ENCODE measurements at places on chromosomes 16 and 17.

DNA sequence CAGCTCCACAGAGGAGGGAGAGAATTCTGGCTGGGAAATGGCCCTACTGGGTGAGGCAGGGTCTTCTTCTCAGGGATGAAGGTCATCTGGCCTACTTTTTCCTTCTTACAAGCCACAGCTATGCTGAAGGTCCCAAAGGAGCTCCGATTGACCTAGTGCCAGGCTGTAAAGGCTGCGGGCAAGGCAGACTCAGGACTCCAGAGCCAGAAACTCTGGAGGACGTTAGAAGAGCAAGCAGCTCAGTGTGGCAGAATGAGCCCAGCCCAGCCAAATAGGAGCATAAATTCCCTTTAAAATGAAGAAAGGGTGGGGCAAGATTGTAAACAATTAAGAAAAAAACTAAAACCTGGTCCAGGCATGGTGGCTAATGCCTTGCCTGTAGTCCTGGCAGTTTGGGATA, 20.1 kb upstream of the CNOT1 start:
- no peak for DNase-seq

- no peak for DNase-seq
Observed at GRCh38 chr17:60311936-60312335, 80.0 kb downstream of the USP32 start.

- no peak for DNase-seq
Observed at GRCh38 chr17:6761779-6762178, 5.9 kb downstream of the XAF1 start.

- DNase-seq, result no peak
Observed at GRCh38 chr17:444879-445454, 92.4 kb upstream of the RPH3AL start.

DNA sequence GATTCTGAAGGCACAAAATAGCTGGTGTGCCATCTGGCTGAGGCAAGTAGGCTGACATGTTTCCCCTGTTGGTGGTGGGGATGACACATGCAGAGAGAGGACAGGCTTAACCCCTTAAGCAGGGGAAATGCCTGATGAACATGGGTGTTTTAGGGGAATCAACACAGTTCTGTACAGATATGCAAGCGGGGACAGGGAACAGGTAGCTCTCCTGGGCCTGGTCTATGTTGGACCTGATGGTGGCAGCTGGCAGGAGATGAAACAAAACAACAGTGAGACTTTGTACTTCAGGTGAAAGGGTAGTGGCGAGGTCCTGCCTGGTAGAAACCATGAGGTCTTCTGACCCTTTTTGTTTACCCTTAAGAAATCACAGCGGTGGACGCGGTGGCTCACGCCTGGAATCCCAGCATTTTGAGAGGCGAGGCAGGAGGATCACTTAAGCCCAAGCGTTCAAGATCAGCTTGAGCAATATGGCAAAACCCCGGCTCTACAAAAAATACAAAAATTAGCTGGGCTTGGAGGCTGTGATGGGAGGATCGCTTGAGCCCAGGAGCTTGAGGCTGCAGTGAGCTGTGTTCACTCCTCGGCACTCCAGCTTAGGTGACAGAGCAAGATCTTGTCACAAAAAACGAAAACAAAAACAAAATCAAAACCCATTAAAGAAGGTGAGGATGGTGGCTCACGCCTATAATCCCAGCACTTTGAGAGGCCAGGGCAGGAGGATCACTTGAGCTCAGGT, 10.5 kb downstream of the OR1F1 start:
- no peak for DNase-seq

DNA sequence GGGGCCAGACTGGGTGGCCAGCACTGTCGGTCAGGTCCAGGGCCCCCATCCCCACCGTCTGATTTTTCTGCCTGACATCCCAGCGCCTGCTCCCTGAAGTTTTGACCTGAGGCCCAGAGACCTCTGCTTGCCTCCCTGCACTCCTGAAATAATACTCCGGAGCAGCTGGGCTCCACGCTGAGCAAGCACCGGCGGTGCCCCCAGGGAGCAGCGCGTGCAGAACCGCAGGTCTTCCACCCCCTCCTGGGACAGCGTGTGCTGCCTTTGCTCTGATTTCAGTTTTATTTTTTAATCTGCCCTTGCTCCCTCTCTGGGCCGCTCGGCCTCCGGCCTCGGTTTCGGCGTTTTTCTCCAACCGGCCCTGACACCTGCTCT, 132.4 kb upstream of the GSE1 start:
- no peak for DNase-seq

GRCh38 chr17:45366049-45366448, 49.2 kb upstream of the MAP3K14 start:
- no peak for DNase-seq

- DNase-seq, result no peak
Observed at GRCh38 chr17:19329839-19330238, 32.7 kb downstream of the B9D1 start.

- DNase-seq, result no peak
Observed at GRCh38 chr17:4679658-4680057, 24.3 kb downstream of the PELP1 start.

GRCh38 chr16:3401719-3402397, 843 bp downstream of the ZNF174 start:
- DNase-seq, result no peak

DNA sequence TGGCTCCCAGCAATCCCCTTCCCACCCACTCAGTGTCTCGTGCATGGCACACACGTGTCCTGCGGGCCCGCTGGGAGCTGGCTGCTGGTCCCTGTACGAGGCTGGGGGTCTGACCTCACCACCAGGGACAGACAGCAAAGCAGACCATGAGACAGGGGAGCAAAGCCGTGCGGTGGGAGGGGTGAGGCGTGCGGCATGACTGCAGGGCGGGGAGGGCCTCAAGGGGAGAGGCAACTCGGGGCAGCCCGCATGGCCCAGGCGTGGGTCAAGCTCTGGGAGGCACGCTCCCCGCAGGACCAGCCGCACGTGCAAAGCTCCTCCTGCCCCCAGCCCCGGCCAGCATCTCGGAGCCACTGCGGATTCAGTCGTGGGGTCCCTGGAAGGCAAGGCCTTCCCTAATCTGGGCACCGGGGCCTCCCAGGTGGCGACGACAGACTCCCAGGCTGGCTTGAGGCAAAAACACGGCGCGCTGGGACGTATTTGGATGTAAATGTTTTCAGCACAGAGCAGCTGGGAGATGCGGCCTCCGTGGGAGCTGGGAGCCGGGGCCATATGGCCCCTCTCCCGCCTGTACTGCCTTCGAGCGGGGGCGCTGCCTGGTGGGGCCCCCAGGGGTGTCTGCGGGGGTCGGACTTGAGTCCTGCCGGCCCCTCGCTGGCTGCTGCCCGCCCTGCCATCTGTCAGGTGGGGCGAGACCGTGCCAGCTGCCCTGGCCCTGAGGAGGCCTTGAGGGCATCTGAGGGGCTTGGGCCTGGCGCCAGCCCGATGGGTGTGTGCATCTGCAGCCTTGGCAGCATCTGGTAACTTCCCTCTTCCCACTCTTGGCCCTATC, 12.2 kb upstream of the CBFA2T3 start:
- no peak for DNase-seq

DNA sequence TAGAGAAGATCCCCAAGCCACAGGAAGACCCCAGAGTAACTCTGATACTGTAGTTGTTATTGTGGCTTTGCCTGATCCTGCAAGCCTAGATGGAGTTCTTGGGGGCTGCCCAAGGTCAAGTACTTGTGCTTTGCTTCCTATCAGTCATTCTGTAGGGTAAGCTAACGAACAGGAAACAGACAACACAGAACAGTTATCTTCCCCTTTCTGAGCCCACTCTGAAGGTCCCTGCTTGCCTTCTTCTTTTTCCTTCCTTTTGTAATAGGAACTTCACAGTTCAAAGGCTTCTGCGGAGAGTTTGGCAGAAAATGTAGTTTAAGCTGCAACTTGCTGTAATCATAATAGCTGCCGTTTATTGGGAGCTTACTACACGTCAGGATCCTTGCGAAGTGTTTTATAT, 494.1 kb upstream of the ERCC4 start:
- no peak for DNase-seq

- DNase-seq, result no peak
Observed at GRCh38 chr17:49890852-49891251, 43.0 kb upstream of the TAC4 start.

- DNase-seq, result peak; percentile 82
Observed at GRCh38 chr16:3027983-3028715, 4.3 kb downstream of the THOC6 start.

- no peak for DNase-seq
Observed at GRCh38 chr17:74316220-74316619, 9.8 kb upstream of the KIF19 start.

- no peak for DNase-seq
Observed at GRCh38 chr17:50356892-50357510, 11.1 kb downstream of the XYLT2 start.

DNA sequence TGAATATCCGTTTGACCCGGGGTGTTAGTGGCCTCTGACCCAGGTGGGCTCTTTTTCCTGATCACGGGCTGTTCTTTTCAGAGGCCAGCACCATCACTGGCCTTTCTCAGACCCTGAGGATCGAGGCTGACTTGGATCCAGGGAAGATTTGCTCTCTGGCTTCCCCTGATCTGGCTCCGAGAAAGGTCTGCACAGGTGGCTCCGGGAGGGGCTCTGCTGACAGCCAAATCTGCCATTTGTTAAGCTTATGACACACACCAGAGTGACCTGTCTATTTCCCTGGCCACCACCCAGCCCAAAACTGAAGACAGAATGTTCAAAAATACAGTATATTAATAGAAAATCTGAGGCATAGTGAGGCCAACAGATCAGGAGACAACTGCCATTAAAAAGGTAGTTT, 221.8 kb upstream of the TNRC6C start:
- no peak for DNase-seq

GRCh38 chr16:89842471-89843408, 14.5 kb downstream of the SPIRE2 start:
- no peak for DNase-seq

- DNase-seq, result no peak
Observed at GRCh38 chr17:40338058-40338457, 26.5 kb downstream of the GJD3 start.

GRCh38 chr16:23080747-23081146, 68.5 kb downstream of the USP31 start:
- DNase-seq, result no peak

DNA sequence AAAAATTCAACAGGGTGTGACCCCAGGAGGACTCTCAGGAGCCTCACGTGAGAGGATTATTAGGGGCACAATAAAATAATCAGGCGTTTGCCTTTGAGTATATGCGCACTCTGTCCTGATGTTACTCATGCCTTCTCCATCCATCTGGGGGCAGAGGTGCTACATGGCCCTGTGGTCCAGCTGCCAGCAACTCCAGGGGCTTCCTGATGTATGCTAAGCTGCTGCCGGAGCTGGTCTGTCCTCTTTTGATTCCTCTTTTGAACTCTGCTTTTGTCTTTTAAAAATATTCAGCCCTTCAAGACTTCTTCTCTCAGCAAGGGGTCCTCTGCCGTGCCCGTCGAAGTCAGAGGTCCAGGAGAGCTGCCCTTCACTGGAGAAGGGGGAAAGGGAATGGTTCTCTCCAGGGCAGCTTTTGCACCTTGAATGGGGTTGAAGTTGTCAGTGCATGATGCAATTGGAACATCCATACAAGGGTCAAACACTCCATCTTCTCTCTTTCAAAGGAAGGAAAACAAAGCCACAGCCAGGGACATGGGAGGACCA, 431.4 kb downstream of the SHISA9 start:
- DNase-seq, result no peak

GRCh38 chr17:60416368-60416925, 5.8 kb upstream of the CHCT1 start:
- DNase-seq, result no peak

DNA sequence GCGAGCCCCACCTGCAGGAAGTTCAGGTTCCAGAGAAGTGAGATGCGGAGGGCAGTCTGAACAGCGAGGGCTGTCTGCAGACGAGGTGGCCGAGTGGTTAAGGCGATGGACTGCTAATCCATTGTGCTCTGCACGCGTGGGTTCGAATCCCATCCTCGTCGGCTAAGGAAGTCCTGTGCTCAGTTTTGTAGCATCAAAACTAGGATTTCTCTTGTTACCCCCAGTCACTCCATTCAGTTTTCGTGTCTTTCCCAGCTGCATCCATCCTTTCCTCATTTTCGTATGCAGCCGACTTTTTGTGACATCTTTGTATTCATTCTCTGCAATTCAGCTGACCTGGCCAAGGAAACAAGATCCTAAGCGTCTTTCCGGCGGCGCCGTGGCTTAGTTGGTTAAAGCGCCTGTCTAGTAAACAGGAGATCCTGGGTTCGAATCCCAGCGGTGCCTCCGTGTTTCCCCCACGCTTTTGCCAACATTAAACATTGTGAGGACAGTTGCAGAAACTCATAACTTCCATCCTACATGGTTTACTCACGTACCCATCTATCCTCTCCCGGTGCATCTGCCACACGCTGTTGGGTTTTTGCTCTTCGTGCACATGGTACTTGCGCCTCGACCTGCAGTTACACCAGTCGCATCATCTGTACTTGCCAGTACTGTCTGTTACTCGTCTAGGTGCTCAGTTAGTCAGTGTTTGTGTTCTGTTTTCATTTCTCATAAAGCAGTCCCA, 3.0 kb downstream of the BORCS6 start:
- peak; percentile 86 for DNase-seq

DNA sequence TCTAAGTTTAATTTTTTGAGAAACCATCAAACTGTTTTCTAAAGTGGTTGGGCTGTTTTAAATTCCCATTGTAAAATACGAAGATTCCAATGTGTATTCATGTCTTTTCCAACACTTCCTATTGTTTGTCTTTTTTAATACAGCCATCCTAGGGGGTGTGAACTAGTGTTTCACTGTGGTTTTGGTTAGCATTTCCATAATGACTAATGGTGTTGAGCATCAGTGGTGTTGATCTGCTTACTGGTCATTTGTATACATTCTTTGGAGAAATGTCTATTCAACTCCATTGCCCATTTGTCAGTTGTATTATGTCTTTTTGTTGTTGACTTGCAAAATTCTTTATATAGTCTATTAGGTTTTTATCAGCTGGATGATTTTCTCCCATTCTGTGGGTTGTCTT, 239.2 kb upstream of the AXIN2 start:
- DNase-seq, result no peak

DNA sequence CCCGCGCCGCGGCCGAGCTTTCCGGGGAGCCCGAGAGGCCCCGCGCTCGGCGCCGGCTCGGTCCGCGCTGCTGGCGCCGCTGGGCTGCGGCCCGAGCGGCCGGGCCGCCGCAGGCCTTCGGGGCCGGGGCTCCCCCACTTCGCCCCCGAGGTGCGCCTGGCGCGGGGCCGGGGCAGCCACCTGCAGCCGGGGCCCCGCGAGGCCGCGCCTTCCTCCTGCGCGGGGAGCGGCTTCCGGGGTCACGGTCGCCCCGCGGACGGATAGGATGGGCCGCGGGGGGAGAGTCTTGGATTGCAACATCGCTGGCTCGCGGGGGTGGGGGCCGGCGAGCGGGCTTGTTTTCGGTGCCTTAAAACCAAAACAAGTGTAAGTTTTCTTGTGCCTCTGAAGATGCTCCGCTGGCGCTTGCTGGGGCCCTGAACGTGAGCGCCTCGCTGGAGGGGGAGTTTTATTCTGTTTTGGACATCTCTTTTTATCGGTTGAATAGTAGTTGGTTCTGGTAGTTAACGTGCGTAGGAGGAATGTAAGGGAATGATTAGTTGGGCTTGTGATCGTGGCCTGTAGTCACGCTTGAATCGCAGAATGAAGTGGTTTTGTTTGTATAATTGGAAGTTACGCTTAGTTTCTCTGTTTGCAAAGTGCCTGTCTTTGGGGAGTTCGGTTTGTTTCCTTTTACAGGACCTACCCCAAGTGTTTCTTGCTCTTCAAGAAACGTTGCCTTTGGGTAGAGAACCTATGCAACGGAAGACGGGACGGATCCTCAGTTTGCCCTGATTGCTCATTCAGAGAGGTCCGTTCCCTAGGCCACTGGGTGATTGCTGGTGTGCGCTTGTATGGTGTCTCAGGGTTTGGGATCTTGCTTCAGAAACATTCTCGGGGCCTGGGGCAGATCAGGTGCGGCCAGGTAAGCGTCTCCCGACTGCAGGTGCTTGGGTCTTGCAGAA, 724 bp downstream of the UBE2I start:
- DNase-seq, result peak; percentile 24

GRCh38 chr17:2580661-2581060, 12.8 kb upstream of the PAFAH1B1 start:
- no peak for DNase-seq

Measured in stimulated activated CD4-positive, alpha-beta T cell treated with anti-CD3 and anti-CD28 coated beads, Interleukin-2, amount 100 ng/mL, for 4 hours (primary cell).